GM23338 (cell line): ENCODE measurements at places on chromosomes 1 and 21. TPM values are rescaled to one million over a fixed set of nuclear protein-coding genes. Genes with fewer than 3 reads are reported as not detected.

DNA sequence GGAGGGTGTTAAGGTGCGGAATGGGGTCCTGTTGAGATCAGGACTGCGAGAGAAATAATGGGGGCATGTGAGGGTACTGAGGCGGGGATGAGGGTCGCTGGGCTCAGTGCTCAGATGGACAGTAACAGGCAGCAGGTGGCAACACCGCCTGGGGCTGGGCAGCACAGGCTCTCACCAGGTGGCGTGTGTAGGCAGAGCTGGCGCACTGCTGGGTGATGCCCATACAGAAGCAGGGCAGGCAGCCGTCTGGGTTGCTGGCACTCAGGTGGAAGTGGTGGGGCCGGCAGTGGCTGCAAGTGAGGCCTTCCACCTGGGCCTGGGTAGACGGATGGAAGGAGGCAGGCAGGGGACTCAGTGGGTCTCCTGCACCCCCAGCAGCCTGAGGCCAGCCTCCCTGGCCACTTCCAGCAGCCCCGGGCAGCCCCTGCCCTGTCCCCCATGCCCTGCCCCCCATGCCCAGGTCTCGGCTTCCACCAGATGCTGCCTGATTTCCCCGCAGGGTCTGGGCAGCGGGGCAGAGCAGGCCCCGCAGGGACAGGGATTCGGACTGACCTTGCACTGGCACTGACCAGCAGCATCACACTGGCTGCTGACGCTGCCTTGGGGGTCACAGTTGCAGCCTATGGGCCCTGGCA, 60.5 kb downstream of the LDLRAD2 start:
- no peak for DNase-seq

The SLAMF9 gene
- total RNA-seq = not detected in 2 replicates

DNA sequence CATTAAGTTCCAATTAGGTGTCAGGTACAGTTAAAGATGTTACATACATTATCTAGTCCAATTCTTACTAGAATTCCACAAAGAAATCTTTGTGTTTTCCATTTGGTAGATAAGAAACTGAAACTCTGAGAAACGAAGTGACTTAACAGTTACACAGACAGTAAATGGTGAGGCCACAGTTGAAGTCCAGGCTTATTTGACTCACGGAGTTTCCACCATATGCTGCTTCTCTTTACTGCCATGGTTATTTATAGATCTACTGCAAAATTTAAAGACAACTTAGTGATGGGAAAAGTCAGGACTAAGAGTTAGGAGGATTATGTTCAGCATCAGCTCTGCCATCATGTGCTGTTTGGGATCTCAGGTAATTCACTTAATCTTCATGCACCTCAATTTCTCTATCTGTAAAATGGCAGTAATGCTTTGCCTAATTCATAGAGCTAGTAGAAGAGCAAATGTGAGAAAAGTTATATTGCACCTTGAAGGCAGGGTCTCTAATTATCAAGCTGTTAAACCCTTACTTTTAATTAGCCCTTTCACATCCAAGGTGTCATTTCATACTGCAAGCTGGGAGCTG, 26.2 kb upstream of the SAMSN1 start:
- DNase-seq = no peak

DNA sequence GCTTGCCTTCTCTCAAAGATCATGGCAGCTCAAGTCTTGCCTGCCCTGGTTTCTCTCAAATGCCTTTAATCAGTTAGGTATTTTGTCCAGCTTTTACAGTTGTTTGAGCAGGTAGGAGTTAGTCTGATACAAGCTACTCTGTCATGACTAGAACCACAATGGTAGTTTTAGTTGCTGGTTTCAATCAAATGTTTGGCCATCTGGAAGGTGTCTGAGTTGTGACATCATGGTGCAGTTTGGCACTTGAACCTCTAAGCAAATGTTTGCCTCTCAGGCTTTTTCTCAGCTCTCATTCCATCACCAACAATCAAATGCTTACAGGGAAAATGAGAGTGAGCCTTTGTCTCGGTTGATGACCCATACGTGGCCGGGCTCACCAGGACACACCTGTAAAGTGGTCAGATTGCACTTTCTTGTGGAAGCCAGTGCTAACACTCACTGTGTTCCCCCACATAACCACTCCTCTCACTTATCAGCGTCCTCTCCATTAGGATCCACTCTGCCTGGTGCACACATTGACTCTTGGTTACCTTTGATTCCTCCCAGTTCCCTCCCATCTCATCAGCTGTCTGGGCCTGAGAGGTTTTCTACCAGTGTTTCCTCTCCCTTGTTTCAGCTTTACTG, 67.5 kb downstream of the CCDC185 start:
- DNase-seq = no peak

DNA sequence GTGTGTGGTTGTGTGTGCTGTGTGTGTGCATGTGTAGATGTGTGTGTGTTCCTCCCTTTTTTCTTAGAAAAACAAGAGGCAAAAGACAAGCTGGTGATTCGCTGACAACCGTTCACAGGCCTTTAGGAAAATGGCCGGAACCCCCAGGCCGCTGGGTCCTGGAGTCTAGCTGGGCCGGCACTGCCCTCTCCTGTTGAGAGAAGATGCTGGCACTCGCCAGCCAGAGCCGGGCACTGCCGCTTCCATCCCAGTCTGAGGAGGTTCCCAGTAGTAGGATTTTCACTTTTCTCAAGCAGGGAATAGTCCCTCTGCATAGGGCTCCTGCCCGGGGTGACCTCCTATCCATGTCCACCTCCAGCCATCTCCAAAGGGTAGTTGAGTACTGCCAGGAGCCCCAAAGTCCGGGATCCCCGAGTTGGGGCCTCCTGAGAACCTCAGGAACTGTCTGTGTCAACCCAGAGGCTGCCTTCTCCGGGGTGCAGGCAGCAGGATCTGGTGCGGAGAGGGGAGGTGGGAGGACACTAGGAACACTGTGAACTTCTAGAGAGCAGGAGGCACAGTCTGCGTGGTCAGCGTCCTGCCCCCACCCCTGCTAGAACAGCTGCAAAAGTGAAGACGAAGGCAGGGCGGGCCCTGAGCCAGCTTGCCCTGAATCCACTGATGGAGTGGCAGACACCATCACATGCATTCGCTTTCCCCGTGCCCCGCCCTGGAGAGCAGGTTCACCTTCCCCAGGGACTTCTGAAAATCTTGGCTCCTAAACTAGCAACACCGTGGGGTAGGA, 44.1 kb upstream of the ARHGEF16 start:
- peak; percentile 25 for DNase-seq

- DNase-seq = no peak
These were observed 33.0 kb downstream of the LAMC2 start for GRCh38 chr1:183218971-183219615.

- no peak for DNase-seq
These were observed 22.2 kb downstream of the MRPL39 start for GRCh38 chr21:25584833-25585676.

The TGFB2 gene
- 0.19 and 1.4 TPM in 2 replicates for total RNA-seq

The OR2L13 gene
- not detected in 2 replicates for total RNA-seq

GRCh38 chr1:111769517-111770146, 13.9 kb downstream of the DDX20 start:
- peak; percentile 66 for DNase-seq

The A3GALT2 gene
- total RNA-seq = not detected in 2 replicates

DNA sequence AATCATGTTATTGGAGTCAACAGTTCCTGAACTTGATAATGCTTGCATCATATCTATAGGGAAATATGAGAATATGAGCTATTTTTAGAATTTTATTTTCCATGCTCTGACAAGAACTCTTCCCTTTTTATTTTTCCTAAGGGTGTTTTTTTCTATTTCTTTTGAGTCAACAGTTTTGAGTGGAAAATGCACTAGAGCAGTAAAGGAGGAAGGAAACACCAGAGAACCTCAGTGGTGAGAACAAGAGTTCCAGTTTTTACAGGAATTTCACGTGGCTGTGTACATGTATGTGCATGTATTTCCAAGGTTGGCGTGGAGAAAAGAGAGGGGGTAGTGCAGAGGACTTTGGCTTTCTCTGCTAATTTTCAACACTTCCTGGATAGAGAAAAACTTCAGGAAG, 63.6 kb upstream of the TNFSF18 start:
- no peak for DNase-seq

- peak; percentile 74 for DNase-seq
These were observed 12.4 kb downstream of the NEXN start for GRCh38 chr1:77900687-77901293.

DNA sequence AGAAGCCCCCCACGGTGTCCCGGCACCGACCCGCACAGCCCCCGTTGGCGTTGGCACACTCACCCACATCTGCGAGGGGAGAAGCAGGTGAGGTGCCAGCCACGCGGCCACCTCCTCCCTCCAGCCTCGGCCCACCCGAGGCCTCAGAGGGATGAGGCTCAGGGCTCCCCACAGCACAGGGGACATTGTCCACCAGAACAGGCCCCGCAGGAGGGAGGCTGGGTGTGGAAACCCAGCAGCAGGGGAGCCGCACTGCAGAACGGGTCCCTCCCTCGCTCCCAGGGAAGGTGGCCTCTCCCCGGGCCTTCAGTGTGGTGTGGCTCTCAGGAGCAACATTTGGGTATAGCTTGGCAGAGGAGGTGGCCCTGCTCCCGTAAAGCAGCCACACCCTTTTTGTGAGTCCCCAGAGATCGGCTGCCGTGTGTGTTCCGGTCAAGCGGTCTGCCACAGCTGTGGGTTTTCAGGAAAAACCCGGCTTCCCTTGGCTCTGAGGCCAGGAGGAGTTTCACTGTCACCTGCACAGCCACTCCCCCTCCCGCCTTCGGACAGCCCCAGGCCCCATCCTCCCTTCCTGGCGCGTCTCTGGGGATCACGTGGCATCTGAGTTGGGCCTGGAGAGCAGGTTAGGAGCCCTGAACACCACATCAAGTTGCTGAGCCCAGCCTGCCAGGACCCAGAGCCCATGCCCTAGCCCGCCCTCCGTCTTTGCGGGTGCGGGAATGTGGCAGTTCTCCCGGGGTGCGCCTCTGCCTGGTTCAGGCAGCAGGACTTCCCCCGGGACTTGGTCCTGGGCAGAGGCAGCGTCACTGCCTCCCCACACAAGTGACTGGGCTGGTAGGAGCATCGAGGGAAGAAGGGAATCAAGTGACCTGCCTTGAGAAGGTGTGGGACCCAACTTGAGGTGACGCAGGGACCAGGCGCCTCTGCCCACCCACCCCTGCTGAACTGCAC, 64.0 kb downstream of the MEGF6 start:
- no peak for DNase-seq

The NBPF10 gene
- 0.31 and 0.38 TPM in 2 replicates for total RNA-seq

GRCh38 chr1:41799723-41800122, 119.0 kb downstream of the HIVEP3 start:
- DNase-seq = no peak

- peak; percentile 90 for DNase-seq
These were observed 6.8 kb downstream of the JMJD4 start for GRCh38 chr1:227728059-227728891.

- DNase-seq = no peak
These were observed 92.6 kb downstream of the NID1 start for GRCh38 chr1:235972311-235972689.

- no peak for DNase-seq
These were observed 10.5 kb upstream of the INTS3 start for GRCh38 chr1:153717330-153717729.

- no peak for DNase-seq
These were observed 9.7 kb downstream of the FOXO6 start for GRCh38 chr1:41370756-41371420.

DNA sequence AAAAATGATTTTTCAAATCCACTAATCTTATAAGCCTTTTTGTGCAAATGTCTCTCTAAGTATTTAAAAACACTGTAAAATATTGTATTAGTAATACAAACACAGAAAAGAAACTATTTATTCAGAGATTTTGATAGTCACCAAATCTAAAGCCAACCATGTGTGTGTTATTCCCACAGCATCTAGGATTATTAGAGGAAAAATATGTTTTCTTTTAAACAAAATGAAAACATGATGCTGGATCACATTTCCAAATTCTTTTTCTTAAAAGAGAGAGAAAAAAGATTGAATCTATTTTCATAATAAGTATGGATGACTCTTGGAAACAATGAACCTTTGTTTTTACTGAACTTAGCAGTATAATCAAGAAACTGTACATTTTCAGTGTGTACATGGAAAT, 25.3 kb downstream of the COLGALT2 start:
- DNase-seq = no peak

DNA sequence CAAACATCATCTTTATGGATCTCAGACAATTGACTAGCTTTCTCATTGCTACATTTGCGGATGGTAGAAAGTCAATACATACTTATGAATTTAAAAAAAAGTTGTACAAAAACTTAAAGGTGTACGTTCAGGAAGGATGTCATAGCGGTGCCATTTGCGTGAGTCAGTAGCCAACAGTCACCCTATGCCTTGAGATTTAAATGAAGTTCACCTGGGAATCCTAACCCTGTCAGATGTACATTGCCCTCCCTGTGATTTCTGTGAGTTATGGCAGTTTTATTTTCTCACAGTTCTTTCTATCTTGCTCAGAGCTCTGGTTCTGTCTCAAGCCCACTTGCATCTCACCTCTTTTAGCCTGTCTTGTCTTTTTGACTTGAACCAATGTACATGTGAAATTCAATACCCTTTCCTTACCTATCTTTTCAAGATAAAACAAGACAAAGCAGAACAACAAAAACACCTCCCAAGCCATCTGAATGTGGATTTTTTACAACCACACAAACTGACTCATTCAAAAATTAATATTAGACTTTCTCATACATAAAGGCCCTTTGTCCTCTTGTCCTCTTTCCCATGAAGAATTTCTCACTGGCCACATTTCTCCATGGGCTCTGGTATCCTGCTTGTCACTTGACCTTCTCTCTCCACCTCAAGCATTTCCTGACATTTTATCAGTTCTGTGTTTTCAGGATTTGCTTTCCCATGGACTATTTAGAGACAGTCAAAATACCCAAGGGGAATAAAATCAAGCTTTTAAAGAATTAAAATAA, 25.3 kb upstream of the ZNF697 start:
- DNase-seq = no peak

GRCh38 chr1:218431476-218431875, 86.3 kb downstream of the TGFB2 start:
- no peak for DNase-seq

DNA sequence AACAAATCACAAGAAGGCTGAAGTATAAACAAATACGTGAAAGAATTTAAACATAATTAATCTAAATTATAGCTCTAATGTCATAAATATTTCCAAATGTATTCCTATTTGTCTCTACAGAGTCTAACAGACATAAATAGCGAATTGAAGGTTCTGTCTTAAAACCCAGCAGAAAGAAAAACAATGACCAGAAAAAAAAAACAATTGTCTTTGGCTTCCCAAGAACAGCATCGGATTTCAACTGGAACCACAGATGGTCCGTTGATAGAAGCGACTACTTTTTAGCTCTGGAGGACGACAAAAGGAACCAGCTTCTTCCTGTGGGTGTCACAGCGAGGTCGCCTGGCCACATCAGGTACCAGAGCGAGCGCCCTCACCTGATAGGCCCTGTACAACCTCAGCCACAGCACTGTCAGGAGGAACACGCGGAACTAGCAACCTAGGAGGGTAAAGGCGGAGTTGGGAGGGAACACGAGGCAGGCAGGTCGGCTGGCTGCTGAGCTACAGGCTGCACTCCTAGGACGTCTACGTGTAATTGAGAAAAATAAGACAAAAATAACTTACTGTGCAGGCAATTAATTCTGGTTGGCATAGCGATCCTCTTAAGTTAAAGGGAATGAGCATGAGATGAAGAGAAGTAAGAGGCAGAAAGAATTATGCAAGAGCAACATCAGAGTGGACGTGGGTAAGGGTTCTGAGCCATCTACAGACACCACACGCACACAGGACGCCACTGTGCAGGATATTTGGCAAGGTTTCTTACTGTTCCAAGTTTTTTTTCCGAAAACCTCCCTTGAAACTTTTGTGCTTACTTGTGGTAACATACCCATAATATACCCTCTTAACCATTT, 16.7 kb upstream of the PRDM15 start:
- DNase-seq = peak; percentile 56

GRCh38 chr1:50447961-50448360, 24.7 kb upstream of the DMRTA2 start:
- DNase-seq = no peak

The SLC25A33 gene
- 18.8 and 21.0 TPM in 2 replicates for total RNA-seq

GRCh38 chr1:205832326-205832751, 17.6 kb downstream of the PM20D1 start:
- DNase-seq = no peak
